Effector CD4-positive, alpha-beta T cell (primary cell): ENCODE measurements at places on chromosomes 3 and 15.

GRCh38 chr3:87088993-87089841, 98.3 kb upstream of the VGLL3 start:
- DNase-seq = no peak

DNA sequence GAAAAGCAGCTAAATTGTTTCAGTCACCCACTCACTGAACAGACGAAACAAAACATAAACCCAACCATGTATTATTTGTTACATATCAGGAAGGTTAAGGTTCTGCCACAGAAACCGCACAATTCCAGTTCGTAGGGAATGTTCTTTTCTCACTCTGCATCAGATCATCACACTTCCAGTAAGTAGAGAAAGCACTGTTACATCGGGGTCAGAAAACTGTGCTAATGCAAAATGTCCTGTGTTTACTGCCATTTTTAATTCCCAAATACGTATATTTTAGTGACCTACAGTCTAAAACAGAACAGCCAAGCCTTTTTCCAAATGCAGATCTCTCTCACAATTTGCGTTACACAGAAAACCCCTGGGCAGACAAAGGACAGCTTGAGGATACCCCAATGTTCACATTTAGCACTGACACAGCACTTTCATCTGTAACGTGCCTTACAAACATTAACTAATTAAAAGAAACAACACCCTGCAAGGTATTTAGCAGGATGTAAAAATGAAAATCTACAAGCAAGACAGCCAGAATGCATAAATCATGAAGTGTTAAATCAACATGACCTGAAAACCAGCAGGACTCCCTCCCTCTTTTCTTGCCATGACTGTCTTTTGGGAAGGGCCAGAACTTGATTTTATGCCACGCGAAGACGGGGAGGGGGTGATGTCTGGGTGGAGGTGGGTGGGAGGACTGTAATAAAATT, 34.8 kb upstream of the SKIL start:
- DNase-seq = no peak

DNA sequence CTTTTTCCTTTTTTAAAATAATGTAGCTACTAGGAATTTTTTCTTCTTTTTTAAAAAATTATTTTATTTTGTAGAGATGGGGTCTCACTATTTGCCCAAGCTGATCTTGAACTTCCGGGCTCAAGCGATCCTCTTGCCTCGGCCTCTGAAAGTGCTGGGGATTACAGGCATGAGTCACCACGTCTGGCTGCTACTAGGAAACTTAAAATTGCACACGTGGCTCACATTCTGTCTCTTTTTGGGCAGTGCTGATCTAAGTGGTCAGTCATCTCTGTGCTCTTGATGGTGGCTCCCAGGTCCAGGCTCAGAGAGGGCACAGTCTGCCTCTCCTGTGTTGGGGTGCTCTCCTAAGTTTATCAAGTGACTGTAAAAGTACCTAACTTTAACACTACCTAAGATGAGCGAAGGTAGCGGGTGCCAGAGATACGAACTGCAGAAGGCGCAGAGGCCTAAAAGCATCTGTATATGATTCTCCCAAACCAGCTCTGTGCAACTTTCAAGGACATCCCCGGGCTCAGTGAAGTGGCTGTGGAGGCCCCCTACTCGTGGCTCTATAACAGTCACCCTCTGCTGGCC, 52.9 kb upstream of the SEC13 start:
- DNase-seq = no peak

DNA sequence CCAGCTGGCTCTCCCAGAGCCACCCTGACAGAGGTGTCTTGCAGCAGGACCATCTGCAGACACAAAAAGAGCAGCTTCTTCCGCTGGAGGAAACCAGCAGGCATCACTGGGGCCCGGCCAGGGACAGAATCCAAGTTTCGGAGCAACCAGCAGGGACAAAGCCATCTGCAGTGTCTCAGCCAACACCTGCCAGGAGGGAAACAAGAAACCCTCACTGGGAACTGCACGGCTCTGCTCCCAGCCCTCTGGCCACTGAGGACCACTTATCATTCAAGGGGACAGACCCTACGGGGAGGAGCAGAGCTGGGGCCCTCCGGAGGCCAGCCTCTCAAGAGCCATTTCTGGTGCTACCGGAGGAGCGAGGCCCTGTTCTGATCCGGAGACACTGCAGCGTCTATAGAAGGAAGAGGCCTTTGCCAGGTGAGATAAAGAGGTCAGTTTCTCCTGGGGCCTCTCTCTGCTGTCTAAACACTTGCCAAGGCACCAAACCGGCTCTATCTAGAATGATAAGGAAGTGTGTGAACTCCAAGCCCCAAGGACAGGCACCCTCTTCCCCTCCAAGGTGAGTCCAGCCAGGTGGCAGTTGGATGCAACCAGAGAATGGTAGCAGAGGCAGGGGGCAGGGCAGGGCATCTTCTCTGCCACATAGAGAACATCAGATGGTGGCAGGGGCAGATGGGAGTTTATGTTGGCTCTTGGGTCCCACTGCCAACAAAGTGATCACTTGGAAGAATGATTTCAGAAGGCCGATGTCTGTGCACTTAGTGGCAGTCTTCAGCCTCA, 89.0 kb downstream of the CHSY1 start:
- DNase-seq = no peak

DNA sequence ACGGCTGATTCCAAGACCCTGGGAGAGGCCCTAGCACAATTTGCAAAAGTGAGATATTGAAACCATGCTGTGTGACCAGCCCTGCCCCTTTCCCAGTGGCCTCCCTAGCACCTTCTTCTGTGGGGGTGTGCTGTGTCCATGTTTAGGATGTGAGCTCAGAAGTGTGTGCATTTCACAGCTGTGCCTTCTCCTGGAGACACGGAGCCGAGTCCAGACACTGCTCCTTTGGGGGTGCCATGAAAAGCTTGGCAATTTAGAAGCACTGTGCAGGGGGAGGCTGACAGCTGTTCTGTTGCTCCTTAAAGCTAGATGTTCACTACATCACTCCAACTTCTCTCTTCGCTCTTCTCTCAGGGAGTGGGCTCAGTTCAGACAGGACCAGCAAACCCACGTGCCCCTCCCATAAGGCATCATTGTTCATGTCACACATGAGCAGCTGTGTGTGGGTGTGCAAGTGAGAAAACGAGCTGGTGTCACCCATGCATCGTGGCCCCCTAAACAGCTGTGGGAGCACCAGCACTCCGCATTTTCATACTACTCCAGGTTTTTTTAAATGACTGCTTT, 492.6 kb downstream of the GABRG3 start:
- DNase-seq = no peak

GRCh38 chr3:12353796-12354525, 65.1 kb downstream of the PPARG start:
- DNase-seq = no peak

GRCh38 chr3:46574243-46574646, 8.1 kb upstream of the LRRC2 start:
- DNase-seq = no peak

- DNase-seq = no peak
These were observed 132.2 kb upstream of the TBC1D5 start for GRCh38 chr3:17874636-17875035.

- DNase-seq = no peak
These were observed 19.1 kb upstream of the BNC1 start for GRCh38 chr15:83303535-83303934.

GRCh38 chr15:37015451-37015850, 84.9 kb downstream of the MEIS2 start:
- no peak for DNase-seq

DNA sequence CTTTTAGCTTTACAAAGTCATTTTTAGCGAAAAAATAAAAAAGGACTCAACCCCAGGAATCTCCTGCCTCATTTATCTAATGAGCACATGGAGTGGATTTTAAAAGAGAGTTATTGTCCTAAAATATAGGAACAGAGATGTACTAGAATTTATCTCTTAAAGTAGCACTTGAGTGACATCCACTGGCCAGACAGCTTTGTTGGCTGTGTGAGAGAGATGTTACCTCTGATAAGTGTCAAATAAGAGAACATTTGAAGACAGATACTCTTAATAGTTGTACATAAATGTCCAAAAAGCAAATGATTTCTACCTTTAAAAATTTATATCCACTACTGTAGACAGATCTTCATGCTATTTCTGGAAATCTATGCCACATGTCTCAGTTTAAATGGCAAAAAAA, 12.3 kb upstream of the MFSD1 start:
- no peak for DNase-seq

DNA sequence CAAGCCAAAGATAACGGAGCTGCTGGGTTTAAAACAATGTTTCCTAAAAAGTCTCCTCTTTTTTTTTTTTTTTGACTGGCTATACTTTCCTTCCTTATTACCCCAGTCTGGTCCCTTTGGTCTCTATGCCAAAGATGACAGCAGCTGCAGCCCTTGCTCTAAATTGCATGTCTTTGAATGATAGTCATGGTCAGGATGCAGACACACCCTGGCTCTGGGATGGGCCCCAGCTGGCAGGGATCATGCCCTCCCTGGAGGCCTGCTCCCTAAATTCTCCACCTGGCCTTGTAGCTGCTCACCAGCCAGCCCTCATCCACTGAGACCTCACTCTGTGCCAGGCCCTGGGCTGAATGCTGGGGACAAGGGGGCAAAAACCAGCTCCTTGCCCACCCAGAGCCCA, 95.8 kb downstream of the MESD start:
- DNase-seq = no peak

DNA sequence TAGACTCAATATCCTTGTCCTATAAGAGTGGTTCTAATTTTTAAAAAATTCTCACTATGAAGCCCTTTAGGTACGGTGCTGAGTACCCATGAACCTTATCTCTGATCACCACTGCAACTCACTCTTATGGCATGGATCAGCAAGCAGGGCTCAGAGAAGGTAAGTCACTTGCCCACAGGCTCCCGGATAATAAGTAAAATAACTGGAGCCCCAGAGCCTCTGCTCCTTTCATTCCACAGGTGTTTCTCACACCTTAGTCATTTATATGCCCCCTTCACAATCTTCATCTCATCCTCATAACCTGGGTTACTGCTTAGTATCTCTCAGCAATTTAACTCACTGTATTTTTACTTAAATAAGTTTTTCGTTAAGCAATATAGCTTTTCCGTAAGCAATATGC, 28.4 kb upstream of the AKAP13 start:
- DNase-seq = no peak

DNA sequence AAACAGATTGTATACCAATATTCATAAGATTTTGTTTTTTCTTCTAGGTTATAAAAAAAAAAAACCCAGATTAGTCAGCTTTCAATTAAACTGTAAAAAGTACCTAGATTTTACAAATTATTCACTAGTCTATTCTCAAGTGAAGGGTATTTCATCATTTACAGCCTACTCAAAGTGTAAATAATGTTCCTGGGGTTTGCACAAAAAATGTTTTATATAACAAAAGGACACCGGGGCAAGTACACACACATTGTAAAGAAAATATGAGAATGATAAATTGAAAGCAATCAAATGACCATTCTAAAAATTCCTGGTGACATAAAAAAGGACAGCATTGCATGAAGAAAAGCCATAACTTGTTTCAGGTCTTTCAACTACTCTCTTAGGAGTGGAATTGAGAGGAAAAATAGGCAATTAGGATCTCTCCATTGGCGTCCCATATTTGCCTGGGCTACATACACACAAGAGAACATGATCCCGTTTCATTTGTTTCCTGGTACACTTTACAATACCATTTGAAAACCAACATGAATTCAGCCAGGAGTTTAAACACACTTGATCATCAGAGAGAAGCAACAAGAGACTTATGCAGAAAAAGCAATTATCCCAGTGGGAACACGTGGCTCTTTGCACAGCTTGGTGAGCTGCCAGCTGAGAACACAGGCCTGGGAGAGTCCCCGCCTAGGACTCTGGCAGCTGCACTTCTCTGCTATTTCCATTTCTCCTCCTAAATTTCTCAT, 1039.2 kb downstream of the ROBO1 start:
- DNase-seq = no peak

DNA sequence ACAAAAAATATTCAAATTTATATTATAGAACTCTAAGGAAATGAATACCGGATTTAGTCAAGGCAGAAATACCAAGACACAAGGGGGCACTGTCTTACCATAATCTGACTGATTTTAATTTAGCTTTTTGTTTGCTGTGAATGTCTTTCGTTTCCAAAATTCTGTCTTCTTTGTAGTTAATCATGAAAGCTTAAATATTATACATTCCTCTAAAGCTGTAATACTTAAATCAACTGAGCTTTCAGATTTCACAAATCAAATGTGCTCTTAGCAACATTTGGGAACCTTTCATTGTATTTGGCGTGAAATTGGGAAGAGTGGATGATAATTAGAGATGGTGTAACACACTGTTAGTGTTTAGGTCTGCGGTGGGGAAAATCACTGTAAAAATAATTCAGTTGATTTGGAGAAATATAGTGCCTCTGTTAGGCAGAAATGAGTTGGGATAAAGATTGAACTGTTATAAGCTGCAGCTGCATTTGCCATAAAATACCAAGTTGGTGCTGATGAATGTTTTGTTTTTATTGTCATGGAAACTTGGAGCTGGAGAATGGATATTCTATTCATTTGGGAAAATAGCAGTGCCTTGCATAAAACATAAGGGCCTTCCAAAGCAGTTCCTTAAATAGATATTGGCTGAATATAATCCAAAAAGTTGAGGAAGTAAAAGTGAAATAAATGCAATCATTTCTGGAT, 228.2 kb downstream of the TCF12 start:
- DNase-seq = no peak

DNA sequence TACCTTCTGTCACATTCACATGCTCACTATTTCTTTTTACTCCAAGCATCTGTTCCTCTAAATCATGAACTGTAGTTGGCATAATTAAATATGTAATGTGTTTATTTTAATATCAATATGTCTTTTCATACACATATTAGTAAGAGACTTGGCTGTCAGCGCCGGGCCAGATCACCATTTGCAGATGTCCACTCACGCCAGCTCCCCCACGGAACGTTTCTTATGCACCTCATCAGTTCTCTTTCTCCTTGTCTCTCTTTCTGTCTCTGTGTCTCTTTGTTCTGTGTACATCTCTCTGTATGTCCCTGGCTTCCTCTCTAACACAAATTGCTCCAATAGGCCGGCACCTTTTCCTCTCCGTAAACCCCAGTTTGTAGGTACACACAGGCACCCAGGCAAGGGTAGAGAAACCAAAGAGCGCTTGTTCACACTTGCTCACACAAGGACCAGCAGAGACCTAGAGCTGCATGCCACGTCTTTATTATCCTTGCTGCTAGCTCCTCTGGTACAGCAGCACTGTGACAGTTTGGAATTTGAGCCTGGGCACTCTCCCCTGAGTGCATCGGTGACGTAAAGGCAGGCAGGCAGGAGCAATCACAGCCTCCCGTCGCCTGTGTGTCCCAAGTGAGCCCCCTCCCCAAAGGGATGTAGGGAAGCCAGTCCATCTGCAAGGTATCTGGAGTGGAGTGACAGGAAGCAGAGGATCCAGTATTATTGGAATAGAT, 40.4 kb downstream of the CACNA1D start:
- no peak for DNase-seq

DNA sequence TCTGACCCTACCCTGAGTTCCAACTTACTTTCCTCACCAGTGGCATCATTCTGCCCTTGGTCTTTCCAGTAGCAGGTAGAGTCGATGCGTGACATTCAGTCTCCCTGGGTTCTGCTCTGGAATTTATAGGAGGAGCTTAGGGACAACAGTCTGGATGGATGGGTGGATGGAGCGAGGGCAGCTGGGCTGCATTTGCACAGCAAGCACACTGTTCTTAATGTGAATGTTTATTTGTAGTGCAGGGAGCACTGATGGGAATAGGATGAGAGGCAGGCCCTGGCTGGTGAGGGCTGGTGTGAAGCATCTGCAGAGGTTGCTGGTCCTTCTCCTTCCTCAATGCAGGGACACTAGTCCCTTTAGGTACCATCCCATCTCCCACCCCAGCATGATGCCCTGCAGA, 176.2 kb downstream of the EPHB1 start:
- DNase-seq = no peak

- DNase-seq = no peak
These were observed 174.6 kb downstream of the AKAP13 start for GRCh38 chr15:85554852-85555521.

- DNase-seq = no peak
These were observed 371.0 kb upstream of the GBE1 start for GRCh38 chr3:82132210-82133069.
